ENCODE measurements at places on chromosomes 7 and 10. TPM values are rescaled to one million over a fixed set of nuclear protein-coding genes. Genes with fewer than 3 reads are reported as not detected.

The OR2A12 gene
- total RNA-seq: not detected

- no peak for DNase-seq
These were observed 125.3 kb downstream of the DYNC1I1 start for GRCh38 chr7:95897557-95898251.

- no peak for DNase-seq
These were observed 14.8 kb downstream of the ACSM6 start for GRCh38 chr10:95208702-95209391.

DNA sequence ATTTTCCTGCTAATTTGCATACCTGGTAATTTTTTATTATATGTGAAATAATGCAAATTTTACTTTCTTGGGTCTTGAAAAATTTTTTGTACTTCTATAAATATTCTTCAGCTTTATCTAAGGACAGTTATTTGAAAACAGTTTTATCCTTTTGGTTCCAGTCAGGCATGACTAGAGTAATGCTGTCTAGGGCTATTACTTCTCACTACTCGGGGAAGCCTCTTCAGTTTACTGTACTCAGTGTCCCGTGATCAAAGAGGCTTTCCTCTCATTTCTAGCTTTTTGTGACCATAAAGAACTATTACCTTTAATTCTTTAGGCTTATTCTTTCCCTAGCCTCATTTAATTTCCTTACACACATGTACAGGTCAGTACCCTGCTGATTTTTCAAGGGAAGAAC, 153.8 kb upstream of the HDAC9 start:
- no peak for DNase-seq

DNA sequence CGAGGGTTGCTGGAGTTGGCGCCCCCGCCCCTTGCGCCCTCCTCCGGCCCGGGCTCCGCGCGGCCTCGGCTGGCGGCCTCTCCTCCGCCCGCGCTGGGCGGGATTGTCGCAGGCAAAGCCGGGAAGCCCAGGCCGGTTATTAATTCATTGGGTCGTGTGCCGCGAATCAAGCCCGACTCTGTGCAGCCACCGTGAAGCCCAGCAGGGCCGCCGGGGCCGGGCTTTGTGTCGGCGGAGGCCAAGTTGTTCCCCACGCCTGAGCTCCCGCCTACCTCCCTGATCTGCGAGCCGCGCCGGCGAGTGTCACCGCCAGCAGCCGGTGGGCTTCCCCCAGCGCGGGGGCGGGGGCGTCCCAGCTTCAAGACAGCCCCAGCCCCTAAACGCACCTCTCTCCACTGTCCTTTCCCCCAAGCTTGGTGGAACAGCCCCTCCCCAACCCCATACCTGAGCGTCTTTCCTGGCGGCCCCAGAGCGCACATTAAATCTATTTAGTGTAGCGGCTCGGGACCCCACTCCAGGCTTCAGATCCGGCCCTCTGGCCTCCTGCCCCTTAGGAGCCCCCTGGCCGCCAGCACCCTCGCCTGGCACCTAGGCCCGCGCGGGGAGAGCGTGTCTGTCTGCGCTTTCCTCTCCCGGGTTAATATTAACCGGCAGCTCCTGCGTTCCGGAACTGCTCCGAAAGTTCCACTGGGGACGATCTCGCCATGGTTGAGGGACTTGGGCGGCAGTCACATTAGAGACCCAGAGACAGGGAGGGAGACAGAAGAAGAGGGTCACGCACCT, 3.5 kb downstream of the SHH start:
- DNase-seq: no peak

- DNase-seq: no peak
These were observed at the start of gene CLDN4 for GRCh38 chr7:73830681-73831583. TSS of gene CLDN4 (plus strand) at chr7:73830996. CDS start at chr7:73831202, 206 bp downstream.

GRCh38 chr10:48951707-48952106, 12.1 kb upstream of the LRRC18 start:
- DNase-seq: no peak

DNA sequence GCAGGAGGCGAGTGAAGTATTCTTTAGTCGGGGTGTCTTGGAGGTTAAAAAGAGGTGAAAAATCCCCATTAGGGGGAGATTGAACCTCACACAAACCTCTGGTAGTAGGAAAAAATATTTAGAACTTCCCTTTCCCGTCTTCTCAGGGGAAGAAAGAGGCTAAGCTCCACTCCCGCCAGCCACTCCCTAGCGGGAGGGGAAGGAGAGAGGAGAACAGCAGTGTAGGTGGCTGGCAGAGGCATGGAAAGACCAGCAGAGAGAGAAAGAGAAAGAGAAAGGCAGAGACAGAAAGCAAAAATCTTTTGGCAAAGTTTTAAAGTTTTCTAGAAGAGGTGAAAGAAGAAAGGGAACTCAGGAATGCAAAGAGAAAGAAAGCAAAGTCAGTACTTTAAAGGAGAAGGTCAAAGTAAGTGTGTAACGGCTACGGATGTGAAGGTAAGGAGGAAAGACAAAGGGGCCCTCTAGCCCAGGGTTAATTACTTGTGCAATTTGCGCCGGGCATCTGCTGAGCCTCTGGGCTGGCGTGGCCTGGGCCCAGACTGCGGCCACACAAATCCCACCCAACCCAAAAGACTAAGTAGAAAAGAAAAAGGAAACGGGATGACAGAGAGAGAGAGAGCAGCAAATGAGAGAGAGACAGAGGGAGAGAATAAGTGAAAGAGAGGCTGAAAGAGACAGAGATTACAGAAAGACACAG, 72.3 kb upstream of the ZNF746 start:
- DNase-seq: no peak

DNA sequence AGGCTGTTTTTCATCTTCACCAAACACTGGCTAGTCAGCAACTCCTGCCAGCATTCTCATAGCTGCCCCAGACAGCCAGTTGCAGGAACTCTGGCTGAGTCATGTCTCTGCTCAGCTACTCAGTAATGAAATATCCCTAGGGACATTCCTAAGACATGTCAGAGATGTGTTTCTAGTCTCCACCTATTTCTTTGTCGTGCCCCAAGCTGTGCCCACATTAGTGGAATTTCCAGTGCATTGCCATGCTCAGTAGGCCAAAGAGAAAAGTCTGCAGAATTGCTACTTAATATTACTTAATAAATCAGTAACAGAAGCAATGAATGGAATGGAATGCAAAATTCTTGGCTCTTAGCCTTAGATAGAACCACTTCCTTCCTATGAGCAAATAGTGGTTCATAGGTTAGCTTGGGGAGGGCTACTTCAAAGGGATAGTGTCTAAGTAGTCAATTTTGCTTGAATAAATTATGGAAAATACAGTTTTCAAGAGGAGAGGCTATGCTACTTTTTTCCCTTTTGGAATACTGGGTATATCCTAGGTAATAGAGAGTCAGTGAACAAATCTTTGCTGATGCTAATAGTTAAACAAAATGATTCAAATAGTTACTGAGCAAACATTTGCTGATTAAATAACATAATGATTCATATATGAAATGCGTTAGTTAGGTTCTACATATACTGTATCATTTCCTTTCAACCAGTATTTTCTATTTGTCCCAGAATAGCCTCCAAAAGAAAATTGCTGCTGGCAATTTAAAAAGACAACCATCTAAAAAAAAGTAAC, 23.6 kb upstream of the SEMA3C start:
- DNase-seq: no peak

GRCh38 chr7:157876469-157877285, 539.9 kb downstream of the DNAJB6 start:
- DNase-seq: no peak
